Pulmonary artery endothelial cell (primary cell): ENCODE measurements at places on chromosomes 12 and 14.

DNA sequence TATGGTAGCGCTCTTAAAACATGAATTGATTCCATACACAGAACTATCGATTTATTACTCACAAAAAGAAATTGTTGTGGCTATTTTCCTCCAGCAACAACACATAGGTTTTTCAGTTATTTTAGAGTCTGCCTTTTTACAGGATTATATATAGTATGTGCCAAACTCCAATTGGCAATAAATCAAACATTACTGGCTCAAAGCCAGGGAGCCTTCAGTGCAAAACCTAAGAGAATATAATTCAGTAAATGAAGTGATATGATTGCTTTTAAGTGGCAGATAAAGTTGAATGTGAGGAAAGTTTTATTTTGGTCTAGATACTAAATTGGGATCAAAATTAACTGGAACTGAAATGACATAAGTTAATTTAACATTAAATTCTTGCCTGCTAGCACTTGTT, 234.8 kb downstream of the PIK3C2G start:
- no peak for DNase-seq

DNA sequence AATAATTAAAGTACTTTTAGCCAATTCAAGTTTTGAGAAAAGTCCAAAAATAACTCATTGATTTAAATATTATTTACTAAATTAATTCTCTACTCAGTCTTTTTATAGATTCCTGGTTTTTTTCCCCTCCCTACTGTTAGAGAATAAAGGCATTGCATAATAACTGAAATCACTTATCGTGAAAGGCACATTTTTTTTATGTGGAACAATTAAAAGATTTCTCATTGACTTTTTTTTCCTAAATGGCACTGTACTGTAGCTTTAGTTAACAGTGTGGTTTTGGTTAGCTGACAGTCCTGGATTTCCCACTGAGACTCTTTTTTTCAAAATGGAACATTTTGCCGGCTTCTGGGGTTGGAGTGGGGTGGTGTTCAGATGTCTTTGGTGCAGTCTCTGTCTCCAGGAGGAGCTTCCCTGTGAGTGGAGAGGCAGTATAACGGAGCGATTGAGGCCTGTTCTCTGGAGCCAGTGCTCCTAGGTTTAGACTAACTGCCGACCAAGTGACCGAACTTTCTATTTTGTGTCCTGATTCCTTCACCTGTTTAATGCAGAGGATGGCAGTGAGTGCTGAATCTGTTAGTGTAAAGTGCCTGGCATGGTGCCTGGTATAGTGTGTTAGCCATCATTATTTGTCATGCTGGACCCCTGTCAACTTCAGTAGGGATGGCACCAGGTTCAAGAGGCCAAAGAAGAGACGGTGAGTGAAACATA, 117.7 kb downstream of the ADCK1 start:
- DNase-seq: no peak

GRCh38 chr14:59313658-59314608, 125.5 kb downstream of the DAAM1 start:
- no peak for DNase-seq

DNA sequence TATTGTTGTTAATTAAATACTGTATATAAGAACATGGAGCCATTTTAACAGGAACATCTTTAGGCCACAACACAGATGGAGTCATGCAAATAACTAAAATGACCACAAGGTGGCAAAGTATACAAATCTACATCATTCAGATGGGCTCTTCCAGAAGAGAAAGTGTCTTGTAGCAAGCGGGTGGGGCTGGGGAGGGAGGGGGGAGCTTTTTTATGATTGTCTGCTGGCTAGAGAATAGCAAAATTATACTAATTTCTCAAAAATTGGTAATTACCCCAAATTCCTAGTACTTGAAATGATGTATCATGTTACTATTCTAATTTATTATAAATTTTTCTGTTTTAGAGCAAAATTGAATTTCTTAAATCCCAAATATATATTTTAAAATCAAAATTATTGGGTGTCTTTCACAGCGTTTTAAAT, 378.7 kb downstream of the PRKD1 start:
- DNase-seq: peak; percentile 26

DNA sequence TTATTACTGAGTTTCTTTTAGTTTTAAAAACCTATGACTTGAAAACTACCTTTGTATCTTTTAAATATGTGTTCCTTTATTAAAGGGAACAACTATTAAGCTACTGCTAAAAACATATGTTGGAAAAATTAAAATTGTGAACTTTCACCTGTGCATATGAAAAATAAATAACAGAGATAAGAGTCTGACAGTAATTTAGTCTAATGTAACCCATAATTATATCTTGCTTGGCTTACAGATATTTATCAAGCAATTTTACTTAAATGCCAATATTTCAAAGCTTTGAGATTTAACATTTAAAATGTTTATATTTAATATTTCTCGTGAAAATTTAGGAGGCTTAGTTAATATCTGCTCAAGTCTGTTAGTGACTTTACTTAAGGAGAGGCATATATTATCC, 309.8 kb downstream of the CCER1 start:
- no peak for DNase-seq

DNA sequence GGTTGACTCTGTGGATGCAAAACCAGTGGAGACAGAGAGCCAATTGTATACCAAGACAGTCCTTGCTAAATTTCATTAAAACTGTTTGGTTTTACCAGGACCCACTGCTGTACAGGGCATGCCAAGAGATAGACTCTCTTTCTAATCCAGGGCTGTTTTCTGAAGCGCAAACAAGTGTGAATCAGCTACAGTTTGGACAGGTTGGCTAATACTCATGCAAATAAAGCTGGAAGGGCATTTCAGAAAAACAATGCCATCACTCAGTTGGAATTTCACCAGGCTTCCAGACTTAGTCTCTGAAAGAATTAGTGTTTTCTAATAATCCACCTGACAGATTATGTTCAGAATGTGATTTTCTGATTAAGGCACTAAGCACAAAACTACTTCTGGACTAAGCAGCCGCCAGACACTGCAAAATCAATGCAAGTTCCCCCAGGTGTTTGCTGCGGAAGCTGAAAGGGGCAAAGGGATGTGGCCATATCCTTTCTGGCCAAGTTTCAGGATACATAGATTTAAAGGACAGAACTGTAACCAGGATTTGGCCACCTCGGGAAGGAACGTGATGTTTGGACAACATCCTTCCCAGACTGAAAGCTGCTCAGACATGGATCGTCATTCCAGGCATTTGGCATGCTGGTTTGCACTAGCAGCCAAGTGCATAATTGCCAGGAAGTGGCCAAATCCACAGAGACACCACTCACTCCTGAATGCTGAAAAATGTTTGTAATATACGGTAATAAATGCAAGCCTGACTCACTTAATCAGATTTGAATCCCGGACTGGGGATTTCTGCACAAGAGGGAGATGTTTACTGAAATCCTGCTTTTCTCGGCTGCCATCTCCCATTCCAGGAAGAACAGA, 32.0 kb upstream of the CDKN3 start:
- peak; percentile 55 for DNase-seq

DNA sequence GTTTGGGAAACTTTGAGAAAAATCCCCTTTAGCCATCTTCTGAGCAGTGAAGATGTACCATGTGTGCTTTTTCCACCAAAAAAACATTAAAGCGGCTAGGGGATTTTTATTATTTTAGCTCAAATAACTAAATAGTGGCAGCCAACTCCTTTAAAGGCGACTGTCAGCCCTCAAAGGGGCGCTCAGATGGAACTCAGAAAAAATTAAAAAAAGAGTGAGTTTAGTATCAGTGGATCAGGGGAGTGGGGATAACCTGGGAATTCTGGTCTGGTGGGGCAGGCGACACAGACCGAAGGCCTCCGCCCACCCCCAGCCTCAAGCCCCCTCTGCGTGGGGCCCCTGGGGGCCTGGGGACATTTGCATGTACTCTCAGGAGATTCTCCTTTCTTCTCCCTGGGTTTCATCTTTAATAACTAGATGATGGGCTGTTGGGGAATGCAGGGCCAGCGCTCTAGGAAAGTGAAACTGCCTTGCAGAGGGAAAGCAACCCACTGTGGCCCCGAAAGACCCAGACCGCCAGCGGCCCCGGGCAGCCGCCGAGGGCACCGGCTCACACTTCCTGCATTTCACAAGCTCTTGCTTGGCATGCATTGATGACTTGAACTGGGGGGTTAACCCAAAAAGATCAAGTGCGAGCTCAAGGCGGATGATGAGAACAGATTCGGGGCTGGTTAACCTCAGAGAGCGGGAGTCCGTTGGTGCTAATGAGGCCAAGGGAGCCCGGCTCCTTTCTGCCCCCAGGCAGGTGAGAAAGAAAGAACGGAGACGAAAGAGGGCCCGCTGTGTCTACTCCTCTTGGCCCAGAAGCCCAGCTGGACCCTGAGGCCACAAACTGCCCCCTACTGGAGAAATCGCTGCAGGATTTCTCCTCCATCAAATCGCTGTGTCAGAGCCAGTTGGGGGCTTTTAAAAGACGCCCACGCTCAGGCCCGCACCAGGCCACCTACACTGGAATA, 7.3 kb upstream of the BATF start:
- no peak for DNase-seq

DNA sequence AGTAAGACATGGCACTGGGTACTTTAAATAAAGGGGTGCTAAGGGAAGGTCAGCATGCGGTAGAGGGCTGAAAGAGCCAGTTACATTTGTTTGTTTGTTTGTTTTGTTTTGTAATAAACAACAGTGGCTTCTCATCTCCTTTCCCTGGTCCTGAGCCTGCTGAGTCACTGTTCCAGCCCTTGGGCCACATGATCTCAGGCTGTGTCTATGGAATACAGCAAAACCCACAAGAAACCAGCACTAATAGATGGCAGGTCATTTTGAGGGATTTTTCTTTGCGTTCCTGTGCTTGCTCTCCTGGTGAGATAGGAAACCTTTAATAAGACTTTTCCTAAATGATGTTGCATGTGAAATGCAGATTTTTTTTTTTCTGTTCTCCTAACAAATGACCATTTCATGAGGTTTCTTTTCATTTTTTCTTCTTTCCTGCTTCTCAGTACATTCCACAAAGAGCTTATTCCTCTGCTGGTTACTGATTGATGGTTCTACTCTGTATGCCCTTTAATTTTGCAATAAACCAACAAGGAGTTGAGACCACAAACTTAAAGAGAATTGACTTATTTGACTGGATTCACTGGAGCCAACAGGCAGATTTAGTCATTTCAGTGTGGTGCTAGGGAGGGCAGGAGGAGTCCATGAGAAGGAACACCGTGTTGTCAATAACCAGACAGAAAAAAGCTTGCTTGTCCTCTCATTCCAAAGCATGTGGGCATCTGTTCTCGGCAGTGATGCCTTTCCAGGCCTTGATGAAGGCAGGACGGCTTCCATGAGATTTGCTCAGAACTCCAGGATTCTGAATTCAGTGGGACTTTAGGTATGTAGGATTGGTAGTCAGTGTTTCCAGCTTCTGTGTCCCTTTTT, 459.2 kb downstream of the RAD51B start:
- DNase-seq: no peak

- DNase-seq: no peak
Measured at GRCh38 chr12:6132496-6132895, 8.0 kb upstream of the VWF start.

DNA sequence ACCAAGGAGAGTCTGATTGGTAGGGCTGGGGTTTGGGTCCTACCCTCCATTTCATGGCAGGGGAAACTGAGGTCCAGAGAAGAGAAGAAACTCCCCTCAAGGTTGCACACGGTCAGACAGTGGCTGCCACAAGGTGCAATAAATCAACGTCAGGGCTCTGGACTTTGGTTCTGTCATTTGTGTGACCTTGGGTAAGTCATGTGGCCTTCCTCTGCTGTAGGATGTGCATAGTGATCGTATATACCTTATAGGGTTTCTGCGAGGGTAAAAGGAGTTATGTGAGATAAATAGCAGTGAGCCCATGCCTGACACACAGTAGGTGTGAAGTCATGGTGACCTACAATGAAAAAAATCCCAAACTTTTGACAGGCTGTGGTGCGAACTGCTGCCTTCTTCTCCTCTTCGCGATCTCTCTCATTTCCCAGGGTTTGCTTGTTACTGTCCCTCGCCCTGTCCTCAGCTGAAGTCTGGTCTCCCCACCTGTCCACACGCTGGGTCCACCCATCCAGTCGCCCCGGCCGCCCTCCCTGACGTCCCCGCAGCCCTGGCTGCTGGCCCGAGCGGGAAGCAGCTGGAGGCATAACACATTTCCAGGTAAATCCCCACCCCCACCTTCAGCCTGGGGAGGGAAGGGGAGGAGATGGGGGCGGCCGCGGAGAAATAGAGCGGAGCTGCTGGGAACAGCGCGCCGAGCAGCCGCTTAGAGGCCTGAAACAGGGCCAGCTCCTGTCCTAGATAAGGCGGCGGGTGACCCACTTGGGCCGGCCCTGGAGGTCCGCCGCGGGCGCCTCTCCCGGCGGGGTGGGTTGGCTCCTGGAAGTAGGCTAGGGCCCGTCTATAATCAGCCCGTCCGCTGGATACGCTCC, 1.8 kb upstream of the FAM222A start:
- DNase-seq: no peak

DNA sequence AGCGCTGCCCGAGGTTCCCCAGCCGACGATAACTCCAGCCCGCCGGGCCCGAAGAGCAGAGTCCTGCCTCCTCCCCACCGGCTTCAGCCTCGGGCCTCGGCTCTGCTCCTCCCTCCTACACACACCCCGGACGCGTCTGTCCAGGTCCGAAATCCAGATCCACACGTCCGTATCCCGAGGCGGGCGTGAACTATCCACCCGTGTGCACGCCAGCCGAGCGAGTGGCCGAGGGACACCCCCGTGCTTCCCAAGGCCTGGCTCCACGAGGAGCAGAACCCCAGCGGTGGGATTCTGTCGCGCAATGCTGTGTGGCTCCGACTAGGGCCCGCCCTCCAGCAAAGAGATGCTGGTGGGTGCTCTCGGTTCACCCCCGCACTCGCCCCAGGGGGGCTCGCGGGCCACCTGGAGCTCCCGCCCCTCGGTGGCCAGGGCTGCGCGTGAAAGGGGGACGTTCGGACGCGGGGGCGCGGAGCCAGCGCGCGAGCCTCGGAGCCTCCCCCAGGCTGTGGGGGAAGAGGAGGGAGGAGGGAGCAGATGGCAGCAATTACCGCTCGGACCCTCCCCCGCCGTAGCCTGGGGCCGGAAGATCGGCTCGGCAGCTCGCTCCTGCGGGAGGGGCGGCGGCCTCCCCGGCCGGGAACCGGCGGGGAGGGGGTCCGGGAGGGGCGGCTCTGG, 18.9 kb upstream of the ANKRD33 start:
- no peak for DNase-seq

- DNase-seq: no peak
Measured at GRCh38 chr12:1662761-1663439, 28.0 kb upstream of the ADIPOR2 start.
